ENCODE measurements at places on chromosomes 7 and 10.

DNA sequence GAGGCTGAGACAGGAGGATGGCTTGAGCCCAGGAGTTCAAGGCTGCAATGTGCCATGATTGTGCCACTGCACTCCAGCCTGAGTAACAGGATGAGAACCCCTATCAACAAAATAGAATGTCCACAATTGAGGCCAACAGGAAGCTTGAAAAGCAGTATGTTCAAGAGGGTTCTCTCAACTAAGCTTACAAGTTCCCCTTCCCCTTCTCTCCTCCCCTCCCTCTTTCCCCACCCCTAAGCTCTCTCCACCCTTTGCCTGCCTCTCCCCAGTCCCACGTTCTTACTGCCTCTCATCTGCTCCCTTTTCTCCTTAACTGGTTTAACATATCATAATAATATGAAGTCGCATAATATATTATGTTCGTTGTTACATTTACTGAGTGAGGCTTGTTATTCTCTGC lies 35.4 kb downstream of the KIAA1549 start:
- no peak for DNase-seq

- DNase-seq, result no peak
These were observed 121.3 kb downstream of the MYL10 start for GRCh38 chr7:101507791-101508252.

DNA sequence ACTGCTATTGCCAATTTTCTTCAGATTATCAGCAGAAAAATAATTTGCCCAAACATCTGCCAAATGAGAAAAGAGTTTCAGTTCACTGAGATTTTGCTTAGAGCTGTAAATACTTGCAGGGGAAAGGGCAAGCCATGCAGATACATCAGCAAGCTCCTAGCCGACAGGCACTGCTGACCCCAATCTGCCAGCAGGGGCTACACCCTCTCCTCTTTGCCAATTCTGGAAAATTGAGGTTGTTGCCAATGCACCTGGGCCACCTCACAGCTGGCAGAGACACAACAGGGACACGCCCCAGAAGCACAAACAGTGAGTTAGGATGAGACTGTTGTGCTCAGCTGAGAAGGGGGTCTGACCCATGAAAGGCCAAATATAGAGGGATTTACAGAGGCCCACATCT lies 129.5 kb upstream of the MYO3A start:
- DNase-seq, result no peak

DNA sequence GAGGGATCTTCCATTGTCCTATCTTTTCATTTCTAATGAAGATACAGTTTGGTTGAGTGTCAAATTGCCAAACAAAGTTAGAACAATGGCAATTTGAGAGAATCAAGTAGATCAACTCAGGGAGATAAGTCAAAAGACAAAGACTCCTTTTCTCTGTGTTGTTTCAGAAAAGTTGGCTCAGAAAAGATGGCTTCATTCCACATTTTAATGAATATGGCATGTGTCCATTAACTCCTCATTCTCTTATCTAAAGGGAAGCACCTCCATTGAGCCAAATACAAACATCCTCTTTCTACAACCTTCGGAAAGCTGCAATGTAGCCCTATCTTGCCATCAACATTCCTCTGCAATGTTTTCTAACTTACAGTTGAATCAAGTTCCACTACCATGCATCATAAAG lies 939.0 kb upstream of the C7orf33 start:
- no peak for DNase-seq

GRCh38 chr10:15068802-15069201 lies 19.8 kb downstream of the ACBD7 start:
- no peak for DNase-seq

DNA sequence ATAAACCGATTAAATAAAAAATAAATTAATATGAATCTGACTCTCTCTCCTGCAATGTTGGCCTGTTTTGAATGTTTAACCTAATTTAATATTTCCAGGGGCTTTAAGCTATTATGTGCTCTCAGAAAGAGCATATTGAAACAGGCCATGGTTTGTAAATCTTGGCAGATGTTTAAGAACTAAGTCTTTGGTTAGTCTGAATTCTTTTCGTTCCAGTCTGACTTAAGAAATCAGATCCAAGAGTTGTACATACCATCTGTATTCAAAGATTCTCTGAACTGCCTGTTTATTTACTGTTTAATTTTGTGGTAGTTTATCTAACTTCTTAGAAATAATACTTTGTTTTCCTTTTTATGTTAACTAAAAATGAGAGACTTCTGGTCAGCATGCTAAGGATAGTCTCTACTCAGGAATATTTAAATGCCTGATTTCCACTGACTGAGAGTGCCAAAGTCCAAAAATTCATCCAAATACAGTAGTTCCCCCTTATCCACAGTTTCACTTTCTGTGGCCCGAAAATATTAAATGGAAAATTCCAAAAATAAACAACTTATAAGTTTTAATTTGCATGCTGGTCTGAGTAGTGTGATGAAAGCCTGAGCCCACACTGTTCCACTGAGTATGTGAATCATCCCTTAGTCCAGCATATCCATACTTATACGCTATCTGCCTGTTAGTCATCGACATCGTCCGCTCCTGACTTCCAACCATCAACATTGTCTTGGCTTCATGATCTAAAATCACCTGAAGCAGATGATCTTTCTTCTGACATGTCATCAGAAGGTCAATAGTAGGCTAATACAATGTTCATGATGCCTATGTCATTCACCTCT lies 238.1 kb upstream of the CSTF2T start:
- DNase-seq, result no peak

All from mesenteric fat pad (tissue), 1 donor.